ENCODE measurements at places on chromosomes 2 and 18.

GRCh38 chr2:226701052-226701451 lies 98.6 kb downstream of the IRS1 start:
- DNase-seq: no peak

GRCh38 chr18:64695851-64696553 lies 547.1 kb upstream of the LINC00305 start:
- DNase-seq: no peak

DNA sequence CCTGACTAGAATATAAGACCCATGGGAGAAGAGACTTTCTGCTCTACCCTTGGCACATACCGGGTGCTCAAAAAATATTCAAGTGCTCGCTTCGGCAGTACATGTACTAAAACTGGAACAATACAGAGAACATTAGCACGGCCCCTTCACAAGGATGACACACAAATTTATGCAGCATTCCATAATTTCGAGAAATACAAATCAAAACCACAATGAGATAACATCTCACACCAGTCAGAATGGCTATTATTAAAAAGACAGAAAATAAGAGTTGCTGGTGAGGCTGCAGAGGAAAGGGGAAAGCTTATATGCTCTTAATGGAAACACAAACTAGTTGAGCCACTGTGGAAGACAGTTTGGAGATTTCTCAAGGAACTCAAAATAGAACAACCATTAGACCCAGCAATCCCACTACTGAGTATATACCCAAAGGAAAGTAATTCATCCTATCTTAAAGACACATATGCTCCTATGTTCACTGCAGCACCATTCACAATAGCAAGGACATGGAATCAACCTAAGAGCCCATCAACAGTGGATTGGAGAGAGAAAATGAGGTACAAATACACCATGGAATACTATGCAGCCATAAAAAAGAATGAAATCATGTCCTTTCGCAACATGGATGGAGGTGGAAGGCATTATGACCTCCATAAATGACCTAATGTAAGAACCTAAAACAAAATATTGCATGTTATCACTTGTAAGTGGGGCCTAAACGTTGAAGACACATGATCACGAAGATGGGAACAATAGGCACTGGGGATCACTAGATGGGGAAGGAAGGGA lies 71.6 kb upstream of the CYP1B1 start:
- DNase-seq: no peak

DNA sequence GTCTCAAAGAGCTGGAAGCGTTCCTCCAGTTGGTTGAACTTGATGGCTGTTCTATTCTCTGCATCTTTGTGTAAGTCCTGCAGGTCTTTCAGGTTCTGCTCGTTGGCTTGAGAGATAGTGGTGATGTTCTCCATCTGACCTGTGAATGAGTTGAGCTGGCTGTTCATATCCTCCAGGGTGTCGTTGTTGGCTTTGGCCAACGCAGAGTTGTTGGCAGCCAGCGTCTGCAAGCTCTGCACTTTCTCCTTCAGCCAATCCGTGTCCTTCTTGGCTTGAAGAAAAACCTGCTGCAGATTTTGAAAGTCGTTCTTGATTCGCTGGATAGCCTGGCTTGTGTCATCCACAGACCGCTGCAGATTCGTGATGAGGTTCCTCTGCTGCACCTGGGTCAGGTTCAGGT lies 78.8 kb upstream of the THOC1 start:
- DNase-seq: no peak

DNA sequence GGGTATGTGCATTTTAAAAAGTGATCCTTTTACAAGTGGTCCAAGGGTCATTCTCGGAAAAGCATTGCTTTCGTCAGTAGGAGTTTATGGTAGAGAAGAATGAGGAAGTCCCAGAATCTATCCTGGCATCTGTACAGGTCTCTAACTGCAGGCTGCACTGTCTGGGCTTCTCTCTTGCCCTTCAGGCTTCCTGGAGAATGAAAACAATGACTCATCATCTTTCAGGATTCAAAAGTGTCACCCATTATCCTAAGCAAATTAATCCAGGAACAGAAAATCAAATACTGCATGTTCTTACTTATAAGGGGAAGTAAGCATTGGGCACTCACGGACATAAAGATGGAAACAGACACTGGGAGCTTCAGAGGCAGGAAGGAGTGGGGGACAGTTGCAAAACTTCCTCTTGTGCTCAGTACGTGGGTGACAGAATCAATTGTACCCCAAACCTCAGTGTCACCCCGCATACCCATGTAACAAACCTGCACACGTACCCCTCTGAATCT lies 60.2 kb upstream of the TXNDC2 start:
- DNase-seq: no peak

- DNase-seq: no peak
Measured at GRCh38 chr2:132488491-132488890, 71.9 kb downstream of the GPR39 start.

GRCh38 chr2:67259556-67260342 lies 137.4 kb upstream of the ETAA1 start:
- no peak for DNase-seq

- DNase-seq: peak; percentile 74
Measured at GRCh38 chr18:51153659-51154371, 43.7 kb downstream of the MEX3C start.

- DNase-seq: no peak
Measured at GRCh38 chr2:55771612-55772011, 78.0 kb upstream of the PNPT1 start.

DNA sequence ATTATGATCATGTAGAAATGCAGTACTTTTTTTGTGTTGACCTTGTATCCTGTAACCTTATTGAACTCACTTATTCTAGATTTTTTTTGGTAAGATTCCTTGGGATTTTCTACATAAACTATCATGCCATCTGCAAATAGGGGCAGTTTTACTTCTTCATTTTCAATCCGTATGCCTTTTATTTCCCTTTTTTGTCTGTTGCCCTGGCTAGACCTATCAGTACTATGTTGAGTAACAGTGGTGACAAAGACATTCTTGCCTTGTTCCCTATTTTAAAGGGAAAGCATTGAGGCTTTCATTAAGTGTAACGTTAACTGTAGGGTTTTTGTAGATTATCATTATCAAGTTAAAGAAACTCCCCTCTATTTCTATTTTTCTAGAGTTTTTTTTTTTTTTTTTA lies 92.3 kb downstream of the LYPD1 start:
- DNase-seq: no peak

DNA sequence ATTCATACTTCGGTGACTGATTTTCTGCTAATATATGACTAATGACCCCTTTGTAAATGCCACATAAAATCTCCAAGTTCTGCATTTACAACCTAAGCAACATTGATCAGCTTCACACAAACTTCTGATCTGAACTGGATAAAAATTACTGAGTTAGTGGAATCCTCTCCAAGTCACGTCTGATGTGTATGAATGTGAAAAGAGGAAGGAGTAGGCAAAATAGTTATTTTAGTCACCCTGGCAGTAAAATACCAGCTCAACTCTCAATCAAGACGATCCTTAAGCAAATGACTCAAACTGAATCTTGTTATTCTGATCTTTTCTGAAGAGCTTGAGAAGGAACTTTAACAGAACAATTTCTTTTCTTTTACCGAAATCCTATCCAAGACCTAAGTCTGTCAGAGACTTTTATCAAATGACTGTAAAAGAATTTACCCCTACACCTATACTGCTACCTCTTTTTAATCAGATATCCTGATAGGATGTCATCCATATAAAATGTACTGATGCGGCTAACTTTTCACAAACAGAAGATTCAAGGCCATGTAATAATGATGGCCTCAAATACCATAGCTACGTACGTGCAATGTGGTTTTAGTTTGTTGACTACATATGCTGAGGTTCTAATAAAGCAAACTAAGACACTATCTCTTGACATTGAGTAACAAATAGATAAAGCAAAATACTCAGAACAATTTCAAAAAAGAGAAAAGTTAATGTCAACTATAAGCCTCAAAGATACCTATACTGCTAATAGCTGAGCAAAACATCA lies 23.7 kb downstream of the CUL3 start:
- DNase-seq: no peak

- DNase-seq: no peak
Measured at GRCh38 chr2:36163520-36164254, 191.9 kb upstream of the CRIM1 start.

GRCh38 chr2:73084971-73085370 lies 13.5 kb upstream of the SFXN5 start:
- no peak for DNase-seq

DNA sequence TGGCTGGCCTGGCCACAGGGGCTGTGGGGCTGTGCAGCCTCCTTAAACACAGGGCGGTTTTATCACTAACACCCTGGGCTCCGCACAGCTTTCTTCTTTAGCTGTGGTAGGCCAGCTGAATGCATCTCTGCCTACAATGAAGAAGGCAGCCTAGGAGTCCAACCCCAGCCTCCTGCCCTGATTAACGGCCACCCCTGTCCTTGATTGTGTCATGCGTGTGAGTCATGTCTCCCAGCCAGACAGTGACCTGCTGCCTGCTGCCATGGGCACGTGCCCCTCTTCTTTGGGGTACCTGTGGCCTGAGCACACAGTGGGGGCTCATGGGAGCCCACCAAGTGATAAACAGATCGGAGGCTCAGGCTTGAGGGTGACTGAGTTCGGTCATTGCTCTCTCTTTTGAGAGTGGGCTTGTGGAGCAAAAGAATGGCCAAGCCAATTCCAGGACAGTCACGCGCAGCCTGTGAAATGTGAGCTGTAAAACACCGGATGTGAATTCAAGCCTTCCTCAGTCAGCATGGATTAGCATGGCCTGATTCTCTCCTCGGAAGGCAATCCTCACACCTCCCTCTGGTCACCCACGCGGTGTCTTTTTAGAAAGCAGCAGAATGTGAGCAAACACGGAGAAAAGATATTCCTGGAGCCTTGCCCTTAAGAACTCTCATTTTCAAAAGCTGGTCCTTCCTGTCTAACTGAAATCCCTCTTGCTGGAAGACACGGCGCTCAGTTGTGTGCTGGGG lies 144.1 kb downstream of the CELF4 start:
- DNase-seq: no peak

- DNase-seq: no peak
Measured at GRCh38 chr18:22684268-22684667, 248.9 kb upstream of the RBBP8 start.

- no peak for DNase-seq
Measured at GRCh38 chr2:177078416-177078815, 134.2 kb upstream of the HNRNPA3 start.

- DNase-seq: no peak
Measured at GRCh38 chr18:36127836-36128529, 1.2 kb downstream of the SLC39A6 start.

GRCh38 chr2:200180943-200181342 lies 125.5 kb upstream of the SPATS2L start:
- no peak for DNase-seq
